Activated CD4-positive, CD25-positive, alpha-beta regulatory T cell treated with anti-CD3 and anti-CD28 coated beads, Interleukin-2, amount 50 U/mL, for 16 hours (primary cell): ENCODE measurements at places on chromosomes 11 and 22.

DNA sequence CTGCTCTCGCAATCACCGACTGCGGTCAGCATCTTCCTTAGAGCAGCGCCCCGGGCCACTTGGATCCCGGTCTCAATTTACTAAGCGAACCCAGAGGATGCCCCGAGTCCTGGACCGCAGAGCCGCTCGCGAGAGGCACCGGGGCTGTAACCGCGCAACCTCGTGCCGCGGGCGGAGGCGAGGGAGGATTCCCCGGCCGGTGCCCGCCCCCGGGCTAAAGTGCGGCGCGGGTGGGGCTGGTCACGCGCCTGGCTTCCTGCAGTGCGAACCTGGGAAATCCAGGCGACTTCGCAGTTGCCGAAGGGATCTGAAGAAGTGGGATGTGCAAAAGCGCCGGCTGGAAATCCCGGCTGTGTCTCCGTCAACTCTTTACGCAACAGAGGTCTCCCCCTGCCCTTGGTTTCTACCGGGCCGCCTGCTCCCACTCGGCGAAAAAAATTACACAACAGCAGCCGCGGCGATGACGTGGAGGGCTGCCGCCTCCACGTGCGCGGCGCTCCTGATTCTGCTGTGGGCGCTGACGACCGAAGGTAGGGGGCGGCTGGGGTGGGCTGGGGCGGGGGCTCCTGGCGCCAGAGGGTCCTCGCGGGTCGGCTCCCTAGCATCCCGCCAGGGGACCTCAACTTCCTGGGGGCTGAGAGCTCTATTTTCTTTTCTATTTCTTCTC is at the start of gene NCR3LG1:
TSS of gene NCR3LG1 (plus strand) at position 291 of the 667 bp plus-strand sequence. CDS start at position 461, 170 bp downstream.
- DNase-seq: no peak

GRCh38 chr11:44741976-44742375 is 15.2 kb downstream of the TSPAN18 start:
- DNase-seq: no peak

DNA sequence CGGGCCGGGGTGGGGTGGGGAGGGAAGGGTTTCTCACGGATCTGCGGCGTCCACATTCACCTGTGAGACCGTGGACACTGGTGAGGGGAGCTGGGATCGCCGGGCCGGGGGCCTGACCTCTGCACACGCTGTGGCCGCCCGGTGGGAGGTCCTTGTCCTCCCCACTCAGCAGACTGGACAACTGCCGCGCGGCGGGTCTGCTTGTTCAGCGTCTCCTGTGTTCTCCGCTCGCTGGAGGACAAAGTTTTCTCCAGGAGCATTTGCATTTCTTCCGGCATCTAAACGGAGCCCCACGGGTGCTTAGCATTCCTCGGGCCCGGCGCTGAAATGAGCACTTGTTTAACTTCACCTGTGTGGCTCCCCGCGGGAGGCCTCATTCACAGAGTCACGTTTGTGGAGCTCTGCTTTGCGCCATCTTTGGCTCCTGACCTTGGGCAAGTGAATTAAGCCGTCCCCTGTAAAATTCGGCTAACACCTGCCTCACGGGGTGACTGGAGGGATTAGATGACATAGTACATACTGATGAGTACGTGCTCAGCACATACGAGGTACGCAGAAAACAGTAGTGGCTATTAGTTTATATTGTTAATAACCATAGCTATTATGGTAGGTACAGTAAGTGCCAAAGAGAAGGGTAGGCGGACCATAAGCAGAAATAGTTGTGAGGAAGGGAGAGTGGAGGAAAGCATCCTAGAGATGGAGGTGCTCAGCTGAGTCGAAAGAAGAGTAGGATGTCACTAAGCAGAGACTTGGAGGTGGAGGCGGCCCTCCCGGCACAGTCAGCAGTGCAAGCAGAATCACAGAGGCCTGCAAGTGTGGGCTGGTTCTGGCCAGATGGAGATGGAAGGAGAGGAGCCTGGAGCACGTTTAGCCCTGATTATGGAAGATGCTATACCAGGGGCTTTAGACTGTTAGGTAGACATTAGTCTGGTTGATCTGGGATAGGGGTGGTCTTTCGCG is 885 bp downstream of the TRMU start:
- no peak for DNase-seq

- DNase-seq: no peak
Measured at GRCh38 chr11:131644204-131644795, 273.9 kb downstream of the NTM start.

DNA sequence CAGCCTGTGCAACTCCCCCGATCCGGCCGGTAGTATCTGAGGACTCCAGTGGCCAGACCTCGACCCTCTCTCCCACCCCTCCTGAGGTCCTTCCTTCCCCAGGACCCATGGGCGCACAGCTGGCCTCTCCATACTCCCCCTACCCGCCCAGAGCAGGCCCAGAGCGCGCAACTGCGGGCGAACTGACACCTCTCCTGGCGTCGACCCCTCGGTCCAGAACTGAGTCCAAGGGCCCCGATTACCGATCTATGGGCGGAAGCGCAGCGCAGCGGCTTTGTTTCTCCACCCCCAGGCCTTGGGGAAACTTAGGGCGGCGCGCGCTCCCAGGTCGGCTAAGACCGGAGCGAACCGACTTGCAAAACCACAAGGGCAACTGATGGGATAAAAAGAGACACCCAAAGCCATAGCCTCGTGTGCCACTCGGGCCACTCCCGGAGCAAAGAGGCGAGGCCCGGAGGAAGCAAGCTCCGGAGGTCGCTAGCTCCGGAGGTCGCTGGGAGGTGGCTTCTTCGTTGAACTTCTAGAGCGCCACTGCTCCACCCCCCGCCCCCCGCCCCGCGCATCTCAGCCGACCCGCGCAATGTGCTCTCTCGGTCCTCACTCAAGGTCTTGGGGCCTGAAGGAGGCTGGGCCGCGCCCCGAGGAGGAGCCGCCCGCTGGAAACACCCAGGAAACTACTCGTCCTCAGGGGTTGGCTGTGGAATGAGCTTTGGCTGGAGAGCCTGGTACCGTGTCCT is 9.8 kb upstream of the ALX4 start:
- no peak for DNase-seq

GRCh38 chr11:130772266-130773227 is 143.7 kb downstream of the SNX19 start:
- no peak for DNase-seq

GRCh38 chr11:84763931-84764330 is 863.2 kb downstream of the DLG2 start:
- DNase-seq: no peak

- no peak for DNase-seq
Measured at GRCh38 chr22:36571991-36572390, 43.0 kb upstream of the EIF3D start.

GRCh38 chr11:79425463-79425862 is 15.4 kb downstream of the TENM4 start:
- DNase-seq: no peak

DNA sequence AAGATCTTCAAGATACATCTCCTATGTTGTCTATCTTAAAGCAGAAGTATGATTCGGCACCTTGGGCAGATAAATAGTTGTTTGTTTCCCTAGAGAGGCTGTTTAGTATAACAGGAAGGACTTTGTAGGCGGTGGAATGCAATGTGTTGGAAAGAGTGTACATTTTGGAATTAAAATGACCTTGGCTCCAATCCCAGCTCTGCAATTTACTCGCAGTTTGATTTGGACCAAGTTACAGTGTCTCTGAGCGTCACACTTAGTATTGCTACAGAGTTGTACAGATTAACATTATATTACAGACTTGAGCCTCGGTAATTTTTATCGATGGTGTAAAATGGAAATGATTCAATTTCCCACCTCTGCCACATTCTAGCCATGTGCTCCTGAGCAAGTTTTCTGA is 265.3 kb downstream of the OPCML start:
- no peak for DNase-seq

GRCh38 chr11:78312712-78313111 is 104.9 kb downstream of the GAB2 start:
- DNase-seq: no peak

DNA sequence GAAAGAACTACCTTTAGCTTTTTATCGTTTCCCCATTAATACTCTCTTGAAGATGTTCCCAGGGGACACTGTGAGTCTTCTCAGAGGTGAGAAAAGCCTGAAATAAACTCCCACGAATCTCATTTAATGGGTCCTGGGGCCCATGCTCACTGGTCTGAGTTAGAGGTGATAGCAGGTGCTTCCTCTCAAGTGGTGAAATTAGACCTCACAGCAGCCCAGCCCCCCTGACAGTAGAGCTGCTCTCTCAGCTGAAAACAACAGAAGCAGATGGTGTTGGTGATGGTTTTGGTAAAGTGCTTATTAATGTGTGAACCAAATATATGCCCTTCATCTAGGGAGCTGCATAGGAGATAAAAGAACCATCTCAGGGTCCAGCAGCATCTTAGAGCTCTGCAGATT is 76.8 kb upstream of the VPREB1 start:
- no peak for DNase-seq

DNA sequence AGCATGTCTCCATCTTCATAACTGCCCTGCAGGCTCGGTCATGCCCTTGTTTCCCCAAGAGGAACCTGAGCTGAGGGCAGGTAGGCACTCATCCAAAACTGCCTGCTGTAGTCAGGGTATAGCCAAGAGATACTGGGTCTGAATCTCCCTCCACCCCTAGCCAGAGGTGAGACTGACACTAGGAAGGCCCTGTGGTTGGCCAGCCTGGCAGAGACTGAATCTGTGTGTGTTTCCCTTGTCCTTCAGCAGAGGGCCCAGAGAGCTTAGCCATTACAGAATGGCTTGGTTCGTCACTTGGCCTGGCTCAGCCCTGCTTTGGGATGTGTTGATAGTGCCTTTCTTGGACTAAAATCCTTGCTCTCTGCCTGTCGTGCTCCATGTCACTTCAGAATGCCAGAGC is 79.3 kb upstream of the SUSD2 start:
- no peak for DNase-seq

DNA sequence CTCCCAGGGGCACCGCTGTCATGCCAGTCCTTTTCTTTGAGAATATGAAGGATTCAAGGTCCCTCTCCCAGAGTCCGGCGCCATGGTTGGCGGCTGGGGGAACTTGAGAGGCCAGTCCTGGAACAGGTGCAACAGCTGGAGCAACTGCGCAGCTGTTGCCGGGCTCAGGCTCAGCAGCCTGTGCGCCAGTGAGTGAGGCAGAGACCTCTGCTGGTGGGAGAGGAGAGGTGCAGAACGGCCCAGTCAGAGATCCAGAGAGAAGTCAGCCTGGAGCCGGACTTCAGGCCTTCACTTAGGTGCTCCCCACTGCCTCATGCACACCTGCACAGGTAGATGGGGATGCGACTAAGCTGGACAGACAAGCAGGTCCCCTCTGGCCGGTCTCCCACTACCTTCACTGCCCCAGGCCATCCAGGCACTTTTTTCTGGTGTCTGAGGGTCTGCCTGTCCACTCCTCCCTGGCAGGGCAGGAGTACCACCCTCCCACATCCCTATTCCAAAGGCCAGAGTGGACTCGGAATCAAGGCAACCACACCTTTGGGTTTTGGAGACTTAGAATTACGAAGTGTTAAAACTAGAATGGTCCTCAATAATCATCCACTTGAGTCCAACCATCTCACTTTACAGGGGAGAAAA is 4.6 kb downstream of the CHRDL2 start:
- DNase-seq: peak; percentile 23

- no peak for DNase-seq
Measured at GRCh38 chr11:10379022-10379421, 74.1 kb downstream of the ADM start.

DNA sequence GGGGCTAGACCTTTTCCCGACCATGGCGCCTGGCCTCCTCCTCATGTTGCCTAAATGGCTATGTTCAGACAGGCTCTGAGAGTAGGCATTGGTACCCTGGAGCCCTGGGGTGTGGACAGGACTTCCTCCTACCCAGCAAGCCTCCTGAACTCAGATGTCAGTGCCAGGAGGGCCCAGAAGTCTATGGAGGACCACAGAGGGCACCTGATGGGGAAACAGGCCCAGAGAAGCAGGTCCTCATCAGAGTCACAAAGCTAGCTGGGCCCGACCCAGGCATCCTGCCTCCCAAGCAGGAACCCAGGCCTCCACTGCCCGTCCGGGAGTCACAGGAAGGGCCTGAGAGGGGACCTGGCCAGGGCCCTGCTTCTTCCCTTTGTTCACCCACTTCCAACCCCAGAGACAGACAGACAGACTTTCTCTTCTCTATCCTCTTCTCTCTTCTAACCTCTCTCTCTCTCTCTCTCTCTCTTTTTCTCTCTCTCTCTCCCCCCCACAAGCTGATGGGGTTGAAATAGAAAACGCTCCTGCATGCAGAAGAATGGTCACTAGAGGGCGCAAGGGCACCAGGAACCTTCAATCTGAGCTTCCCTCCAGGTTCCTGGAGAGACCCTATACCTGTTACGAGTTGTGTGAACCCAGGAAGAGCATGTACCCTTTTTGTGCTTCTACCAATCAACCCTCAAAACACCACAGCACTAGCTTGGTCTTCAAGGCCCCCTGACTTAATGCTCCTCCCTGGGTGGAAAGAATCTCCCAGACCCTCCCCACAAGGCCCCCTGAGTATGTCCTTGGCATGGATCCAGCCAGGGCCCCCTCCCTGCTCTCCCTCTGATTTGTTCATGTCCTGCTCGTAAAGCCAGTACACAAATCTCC is 27.1 kb downstream of the ARAP1 start:
- DNase-seq: peak; percentile 62

GRCh38 chr11:86664930-86665329 is 7.5 kb downstream of the ME3 start:
- no peak for DNase-seq

GRCh38 chr22:45972091-45972888 is 4.7 kb downstream of the WNT7B start:
- no peak for DNase-seq

DNA sequence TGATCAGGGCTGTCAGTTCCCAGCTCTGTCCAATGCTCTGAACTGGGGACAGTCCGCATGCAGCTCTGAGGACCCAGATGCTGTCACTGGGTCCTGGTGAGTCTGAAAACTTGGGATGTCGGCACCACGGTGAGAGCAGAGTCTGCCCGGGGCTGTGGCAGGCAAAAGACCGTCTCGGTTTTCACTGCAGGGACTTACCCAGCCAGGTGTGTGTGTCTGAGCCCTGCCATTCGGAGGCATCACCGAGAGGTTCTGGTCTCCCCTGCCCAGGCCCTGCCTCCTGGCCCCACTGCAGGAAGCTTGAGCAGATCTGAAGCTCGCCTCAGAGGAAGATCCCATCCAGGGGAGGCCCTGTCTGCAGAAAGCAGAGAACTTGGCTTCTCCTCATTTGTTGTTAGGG is 5.2 kb downstream of the TP53AIP1 start:
- DNase-seq: no peak

DNA sequence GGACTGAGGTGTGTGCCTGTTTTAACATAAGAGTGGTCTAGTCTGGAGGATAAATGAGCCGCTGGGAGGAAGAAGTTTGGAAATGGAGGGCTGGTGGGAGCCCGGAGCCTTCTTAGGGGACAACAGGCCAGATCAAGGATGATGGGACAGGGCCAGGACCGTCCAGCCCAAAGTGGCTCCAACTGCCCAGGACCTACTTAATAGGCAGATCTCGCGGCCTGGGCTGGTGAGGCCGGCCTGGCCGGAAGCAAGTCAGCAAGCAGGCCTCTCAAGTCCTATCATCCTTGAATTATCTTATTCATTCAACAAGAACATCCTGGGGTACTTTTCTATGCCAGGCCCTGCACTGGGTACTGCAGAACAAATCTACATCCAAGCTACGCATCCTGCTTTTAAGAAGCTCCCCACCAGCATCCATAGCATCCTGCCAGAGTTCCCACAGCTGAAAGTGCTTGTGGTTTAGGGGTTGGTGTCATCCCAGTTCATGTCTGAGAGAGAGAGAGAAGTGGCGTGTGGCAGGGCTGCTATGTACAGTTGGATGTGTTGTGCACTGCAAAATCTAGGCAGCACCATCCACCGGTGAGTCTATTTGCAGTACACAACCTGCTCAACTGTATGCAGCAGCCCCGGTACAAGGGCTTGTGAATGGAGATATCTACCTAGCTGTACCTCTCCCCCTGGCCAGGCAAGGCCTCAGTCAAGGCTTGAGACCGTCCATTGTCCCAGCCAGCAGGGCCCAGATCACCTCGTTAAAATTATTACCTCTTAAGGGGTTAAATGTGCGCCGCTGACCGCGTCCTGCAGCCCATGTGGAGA is 82.1 kb downstream of the FBLN1 start:
- no peak for DNase-seq
